ENCODE measurements at places on chromosomes 7 and 10. TPM values are rescaled to one million over a fixed set of nuclear protein-coding genes. Genes with fewer than 3 reads are reported as not detected.

Gene IL15RA
- total RNA-seq = 1.5 TPM

Gene RGS10
- total RNA-seq = 47.6 TPM

Gene OR2A5
- total RNA-seq = not detected

Gene GPR26
- total RNA-seq = not detected

Gene UNC5B
- total RNA-seq = 6.4 TPM

Gene NCF1
- total RNA-seq = 0.66 TPM

Gene ANKRD7
- total RNA-seq = 0.62 TPM

Gene DCLRE1A
- 6.6 TPM for total RNA-seq

Gene ZNF32
- 63.5 TPM for total RNA-seq

Gene OR13A1
- total RNA-seq = not detected

Gene OR2A42
- total RNA-seq = 0.04 TPM

Gene SMKR1
- not detected for total RNA-seq

Gene NEURL1
- total RNA-seq = 19.8 TPM

Gene ZNF3
- 31.8 TPM for total RNA-seq

Gene HOXA6
- 5.6 TPM for total RNA-seq

Gene ZNF92
- total RNA-seq = 8.7 TPM

Gene ELOVL3
- 0.35 TPM for total RNA-seq

Gene NCAPG2
- total RNA-seq = 10.2 TPM

Gene ZMIZ2
- 10.9 TPM for total RNA-seq

Gene MBL2
- total RNA-seq = not detected

Gene MALRD1
- 2.7 TPM for total RNA-seq

Gene COL1A2
- 5,114 TPM for total RNA-seq

Gene WBP1L
- 30.7 TPM for total RNA-seq

Gene NODAL
- total RNA-seq = 0.04 TPM

Gene FAM20C
- 24.0 TPM for total RNA-seq

Gene TMEM229A
- total RNA-seq = not detected

Gene KIF11
- 12.3 TPM for total RNA-seq

Gene FFAR4
- total RNA-seq = not detected

Gene GIMAP4
- total RNA-seq = 23.4 TPM

Gene CALHM1
- not detected for total RNA-seq

Gene CTAGE6
- 0.71 TPM for total RNA-seq

Gene TMEM26
- total RNA-seq = 9.1 TPM

Gene RBP3
- total RNA-seq = not detected

Gene CYP3A7
- total RNA-seq = 0.58 TPM

Gene AKR1C8
- total RNA-seq = 0.09 TPM

Gene ARHGEF5
- total RNA-seq = 0.93 TPM

Gene EGFR
- 25.4 TPM for total RNA-seq

Gene YKT6
- total RNA-seq = 37.9 TPM

Gene SPDYE1
- not detected for total RNA-seq

Gene GRID2IP
- total RNA-seq = 0.09 TPM

Gene ADRB1
- 0.09 TPM for total RNA-seq

Gene ZNHIT1
- 67.3 TPM for total RNA-seq

Gene LBX1
- total RNA-seq = 3.3 TPM

Gene TMEM184A
- 0.49 TPM for total RNA-seq

Gene MKX
- 14.7 TPM for total RNA-seq

Gene MMP21
- total RNA-seq = 0.18 TPM

Gene GTF2IRD1
- total RNA-seq = 12.5 TPM

Gene OR2A7
- total RNA-seq = 0.44 TPM

Gene PPP1R17
- not detected for total RNA-seq

Gene TIMM23
- 50.7 TPM for total RNA-seq

Gene CTAGE15
- total RNA-seq = 0.13 TPM

Gene ZNF25
- 15.6 TPM for total RNA-seq

Gene COL17A1
- total RNA-seq = 0.09 TPM

Gene COBL
- 60.6 TPM for total RNA-seq

Gene CHN2
- 10.2 TPM for total RNA-seq

Gene RAPGEF5
- total RNA-seq = 21.8 TPM

Gene RHBDD2
- 9.1 TPM for total RNA-seq

Gene ITGA8
- total RNA-seq = 8.4 TPM

All from muscle of leg (tissue), 16 donors.